ENCODE measurements at places on chromosomes 4 and X. TPM values are rescaled to one million over a fixed set of nuclear protein-coding genes. Genes with fewer than 3 reads are reported as not detected.

DNA sequence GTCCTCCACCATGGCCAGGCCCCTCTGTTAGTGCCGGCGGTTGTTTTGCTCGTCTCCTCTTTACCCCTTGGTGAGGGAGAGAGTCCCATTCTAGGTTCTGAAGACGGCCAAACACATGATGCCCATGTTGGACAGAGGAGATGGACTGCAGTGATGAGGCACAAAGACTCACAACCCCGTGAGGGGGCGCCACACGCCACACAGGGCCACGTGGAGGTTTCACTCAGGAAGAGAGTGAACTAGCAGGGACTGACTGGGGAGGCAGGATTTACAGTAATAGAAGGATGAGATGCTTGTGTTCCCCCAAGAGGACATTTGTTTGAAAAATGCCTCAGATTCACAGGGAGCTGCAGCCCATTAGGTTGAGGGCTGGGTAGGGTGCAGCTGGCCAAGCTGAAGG lies 655.3 kb upstream of the FRG1 start:
- H3K4me1 ChIP-seq, result no peaks in the 10 kb centered on the region
- H3K36me3 ChIP-seq, result no peaks in the 10 kb centered on the region
- no peak for DNase-seq
- no peak overlapping the region for H3K4me3 ChIP-seq
- H3K27ac ChIP-seq, result no peak overlapping the region

Gene MAMLD1
- 6.5 TPM for total RNA-seq

GRCh38 chr4:107060388-107060787 lies 24.3 kb upstream of the DKK2 start:
- no peak overlapping the region for H3K4me3 ChIP-seq
- DNase-seq, result no peak
- no peak overlapping the region for H3K27ac ChIP-seq

- H3K4me1 ChIP-seq, result peaks cover 2% of the 10 kb centered on the region
Measured at GRCh38 chrX:155028877-155029291, 2.2 kb downstream of the FUNDC2 start.

Measured in kidney (tissue), 22 donors.